ENCODE measurements at places on chromosomes 13 and 19. TPM values are rescaled to one million over a fixed set of nuclear protein-coding genes. Genes with fewer than 3 reads are reported as not detected.

The CEACAM4 gene
- not detected for total RNA-seq

GRCh38 chr19:45418802-45419201, 4.9 kb downstream of the ERCC1 start:
- DNase-seq, result peak; percentile 21

- DNase-seq, result no peak
These were observed 5.6 kb upstream of the ZNF607 start for GRCh38 chr19:37725181-37725580.

The MEIS3 gene
- 0.79 TPM for total RNA-seq

DNA sequence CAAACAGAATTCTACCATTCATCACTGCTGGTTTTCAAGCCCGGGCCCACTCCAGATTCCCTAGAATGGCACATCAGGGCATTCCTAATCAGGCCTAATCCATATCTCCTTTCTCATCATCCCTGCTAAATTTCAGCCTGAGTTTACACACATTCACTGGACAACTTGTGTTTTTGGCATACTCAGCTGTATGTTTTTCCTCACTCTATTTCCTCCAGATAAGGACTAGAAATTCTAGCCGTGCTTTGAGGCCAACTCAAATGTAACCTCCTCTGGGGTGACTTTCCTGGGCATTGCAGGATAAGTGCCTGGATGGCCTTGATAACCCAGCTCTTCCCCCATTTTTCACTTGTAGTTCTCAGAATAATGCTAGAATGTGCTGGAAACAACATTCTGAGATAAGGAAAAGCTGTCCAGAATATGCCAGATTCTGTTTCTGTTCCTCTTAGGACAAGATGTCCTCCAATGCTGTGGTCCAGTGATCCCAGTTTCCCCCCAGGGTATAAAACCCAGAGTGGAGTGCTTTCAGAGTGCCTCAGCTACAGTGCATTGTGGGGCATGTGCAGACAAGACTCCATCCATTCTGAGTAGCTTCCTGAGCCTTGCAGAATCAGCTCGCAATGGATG, 66.9 kb upstream of the CLDN10 start:
- DNase-seq, result no peak

DNA sequence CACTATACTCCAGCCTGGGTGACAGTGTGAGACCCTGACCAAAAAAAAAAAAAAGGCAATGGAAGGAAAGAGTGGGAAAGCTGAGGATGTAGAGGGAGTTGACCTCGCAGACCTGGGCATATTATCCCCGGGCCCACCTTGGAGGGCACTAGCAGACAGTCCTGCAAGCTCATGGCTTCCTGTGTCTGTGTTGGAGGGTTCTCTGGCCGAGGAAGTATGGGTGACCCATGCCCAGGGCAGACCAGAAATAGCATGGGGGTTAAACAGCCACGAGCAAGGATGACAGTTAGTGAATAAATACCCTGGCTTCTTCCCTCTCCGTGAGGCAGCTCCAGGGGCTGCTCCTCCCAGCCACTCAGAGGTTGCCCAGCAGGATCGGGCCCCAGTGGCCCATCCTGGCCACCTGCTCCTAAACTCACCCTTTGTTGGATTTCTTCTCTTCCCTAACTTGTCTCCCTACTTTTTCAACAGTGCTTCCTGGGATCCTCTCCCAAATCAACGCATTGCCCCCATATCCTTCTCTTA, 485.8 kb downstream of the ZNF536 start:
- DNase-seq, result no peak

DNA sequence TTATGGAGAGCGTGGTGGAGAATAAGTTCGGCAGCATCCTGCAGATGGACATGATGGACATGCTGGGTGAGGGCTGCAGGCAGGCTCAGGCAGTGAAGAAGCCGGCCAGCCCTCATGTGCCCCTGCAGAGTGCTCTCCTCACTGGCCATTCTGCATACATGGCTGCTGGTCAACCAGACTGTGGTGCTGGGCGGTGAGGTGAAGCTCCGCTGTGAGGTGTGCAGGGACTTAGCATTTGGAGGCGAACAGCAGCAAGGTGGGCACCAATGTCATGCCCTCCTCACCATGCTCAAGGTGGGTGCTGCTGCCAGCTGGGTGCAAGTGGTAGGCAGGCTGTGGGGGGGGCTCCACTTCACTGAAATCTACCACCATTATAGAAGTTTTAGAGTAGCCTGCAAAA, 5.7 kb upstream of the ZNF492 start:
- no peak for DNase-seq

DNA sequence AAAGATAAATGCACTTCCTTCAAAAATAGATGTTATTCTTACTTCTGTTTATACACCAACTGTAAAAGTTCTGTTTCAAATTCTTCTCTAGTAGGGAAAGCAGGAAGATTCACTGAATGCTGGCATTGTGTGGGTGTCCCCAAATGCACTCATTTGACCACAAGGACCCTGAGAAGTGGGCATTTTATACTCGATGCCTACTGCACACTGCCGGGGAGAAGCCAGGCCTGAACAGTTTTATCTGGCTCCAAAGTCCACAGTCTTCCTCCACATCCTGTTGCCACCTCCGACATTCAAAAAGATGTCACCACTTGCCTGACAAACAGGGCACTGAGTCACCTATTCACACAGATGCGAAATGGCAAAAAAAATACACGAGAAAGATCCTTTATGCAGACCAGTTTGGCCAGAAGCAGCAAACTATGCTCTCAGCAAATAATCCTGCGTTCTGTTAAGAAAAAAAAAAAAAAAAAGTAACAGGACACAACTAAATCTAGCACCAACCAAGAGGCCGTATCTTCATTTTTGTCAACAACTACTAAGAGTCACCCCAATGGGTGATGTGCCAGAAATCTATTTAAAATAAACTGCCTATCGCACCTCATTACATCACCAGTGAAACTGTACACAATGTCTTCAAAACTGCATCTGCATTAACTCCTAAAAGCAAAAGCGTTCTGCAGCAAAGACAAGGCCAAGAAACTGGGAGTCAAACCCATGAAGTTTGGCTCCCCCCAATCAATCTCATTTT, 6.2 kb downstream of the ZC3H4 start:
- DNase-seq, result no peak

- no peak for DNase-seq
These were observed 239.8 kb downstream of the COG6 start for GRCh38 chr13:39895254-39895653.

- DNase-seq, result peak; percentile 48
These were observed 70.0 kb downstream of the FOXO1 start for GRCh38 chr13:40596484-40596883.
